NCI-H460 (cell line): ENCODE measurements at places on chromosomes 5 and 9. TPM values are rescaled to one million over a fixed set of nuclear protein-coding genes. Genes with fewer than 3 reads are reported as not detected.

GRCh38 chr5:3933966-3934365 is 338.3 kb downstream of the IRX1 start:
- no peak for DNase-seq

GRCh38 chr5:138560971-138561370 is 14.2 kb downstream of the HSPA9 start:
- no peak for DNase-seq

- DNase-seq: no peak
Measured at GRCh38 chr9:127088724-127089615, 33.5 kb downstream of the ANGPTL2 start.

GRCh38 chr9:12667892-12668291 is 25.3 kb upstream of the TYRP1 start:
- no peak for DNase-seq

Gene PRRX2
- total RNA-seq: 5.1 and 9.1 TPM in 2 replicates

Gene RNF183
- total RNA-seq: 0.32 TPM in 1 of 2 replicates, not detected in the other

Gene DMRT3
- total RNA-seq: not detected in 2 replicates

DNA sequence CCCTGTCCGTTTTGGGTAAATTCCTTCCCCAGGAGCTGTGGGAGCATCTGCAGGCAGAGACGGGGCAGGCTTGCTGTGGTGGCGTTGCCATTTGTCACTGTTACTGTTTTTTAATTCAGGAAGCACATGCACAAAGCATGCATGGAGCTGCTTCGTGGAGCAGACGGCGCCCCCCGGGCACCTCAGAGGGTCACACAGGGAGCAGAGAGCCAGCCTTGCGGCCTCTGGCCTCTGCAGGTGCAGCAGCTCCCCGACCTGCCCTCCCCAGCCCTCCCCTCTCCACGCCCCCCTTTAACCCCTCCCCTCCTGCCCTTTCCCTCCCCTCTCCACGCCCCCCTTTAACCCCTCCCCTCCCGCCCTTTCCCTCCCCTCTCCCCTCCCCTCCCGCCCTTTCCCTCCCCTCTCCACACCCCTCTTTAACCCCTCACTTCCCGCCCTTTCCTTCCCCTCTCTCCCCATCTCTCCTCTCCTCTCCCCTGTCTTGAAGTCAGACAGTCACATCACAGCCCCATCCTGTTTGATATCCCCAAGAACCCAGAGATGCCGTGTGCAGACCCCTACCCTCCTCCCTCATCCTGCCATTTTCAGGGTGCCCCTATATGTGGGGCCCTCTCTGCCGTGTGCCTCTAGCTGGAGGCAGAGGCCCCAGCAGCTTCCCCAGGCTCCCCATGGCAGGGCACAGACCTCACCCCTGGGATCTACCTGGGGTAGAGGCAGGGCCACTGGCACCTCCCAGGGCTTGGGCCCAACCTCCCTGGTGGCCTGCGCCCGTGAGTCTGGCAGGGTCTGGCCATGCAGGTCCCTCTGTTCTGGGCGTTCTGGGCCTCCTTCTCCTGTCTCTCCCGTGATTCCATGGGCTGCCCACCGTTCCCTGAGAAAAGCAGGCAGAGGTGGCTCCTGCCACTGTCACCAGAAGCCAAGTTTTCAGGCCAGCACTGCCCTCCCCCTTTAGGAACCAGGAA is 29.6 kb upstream of the UBAC1 start:
- DNase-seq: peak; percentile 65

DNA sequence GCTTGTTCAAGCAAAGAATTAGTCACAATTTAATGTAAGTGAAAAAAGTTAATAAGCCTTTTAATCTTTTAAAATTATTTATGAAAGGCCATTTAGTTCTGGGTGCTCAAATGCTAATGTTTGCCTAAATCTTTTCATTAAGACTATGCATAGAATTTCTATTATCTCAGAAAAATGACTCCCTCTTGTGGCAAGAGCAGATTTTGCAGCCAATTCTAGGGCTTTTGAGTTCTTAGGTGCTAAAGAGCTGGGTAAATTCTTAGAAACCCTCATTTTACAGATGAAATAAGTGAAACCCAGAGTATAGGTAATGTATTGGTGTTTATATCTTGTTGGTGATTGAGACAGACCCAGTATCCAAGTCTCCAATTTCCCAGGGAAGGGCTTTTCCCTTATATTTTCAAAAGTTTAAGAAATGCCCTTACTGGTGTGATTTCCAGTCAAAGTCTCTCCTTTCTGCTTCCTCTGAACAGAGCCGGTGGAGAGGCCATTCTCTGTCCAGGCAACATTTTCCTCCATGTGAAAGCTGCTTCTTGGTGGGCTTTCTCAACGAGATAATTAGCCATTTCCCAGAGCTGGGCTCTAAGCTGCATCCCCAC is 24.1 kb upstream of the PCSK5 start:
- peak; percentile 67 for DNase-seq

DNA sequence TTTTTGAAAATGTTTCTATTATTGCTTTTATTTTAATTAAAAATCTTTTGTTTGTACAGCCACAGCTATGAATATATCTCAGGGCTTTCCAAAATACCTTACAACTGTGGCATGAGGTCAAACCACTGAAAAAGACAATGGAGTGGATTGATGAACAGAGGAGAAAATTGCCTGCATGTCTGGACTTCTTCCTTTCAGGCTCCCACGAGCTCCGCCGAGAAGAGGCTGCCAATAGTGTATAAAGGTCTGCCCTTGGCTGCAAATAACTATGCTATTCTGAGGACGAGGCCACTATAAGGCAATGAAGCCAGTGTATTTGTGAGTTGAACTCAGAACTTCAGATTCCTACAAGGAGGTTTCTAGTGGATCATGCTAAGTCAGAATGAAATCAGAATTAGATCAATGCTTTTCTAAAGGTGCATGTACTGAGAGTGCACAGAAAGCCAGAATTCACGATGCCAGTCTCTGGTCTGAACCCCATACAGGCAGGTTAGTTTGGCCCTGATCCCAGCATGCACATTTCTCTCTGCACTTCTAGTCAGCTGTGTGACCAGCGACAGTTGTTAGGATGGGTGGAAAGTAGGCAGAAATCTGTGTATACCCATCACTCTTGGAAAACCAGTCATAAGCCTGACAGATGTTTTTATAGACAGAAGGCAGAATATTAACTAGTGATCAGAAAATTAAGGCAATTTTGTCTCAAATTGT is 42.7 kb upstream of the PLPP1 start:
- DNase-seq: no peak

DNA sequence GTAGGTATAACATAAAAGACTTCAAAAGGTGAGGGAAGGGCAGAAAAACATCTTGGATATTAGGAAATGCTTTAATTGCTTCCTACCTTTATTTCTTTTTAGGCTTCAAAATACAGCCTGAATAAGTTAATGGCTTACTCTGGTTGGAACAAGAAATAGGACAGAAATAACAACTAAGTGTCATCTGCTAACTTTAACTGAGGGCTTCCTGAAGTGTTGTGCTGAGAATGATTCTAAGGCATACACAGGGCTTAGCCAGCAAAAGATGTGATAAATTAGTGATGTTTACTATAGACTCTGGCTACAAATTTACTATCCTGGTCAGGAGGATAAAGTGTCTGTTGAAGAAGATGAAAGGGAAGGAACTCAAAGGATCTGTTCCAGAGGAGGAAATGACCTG is 34.2 kb downstream of the ABHD17B start:
- no peak for DNase-seq

DNA sequence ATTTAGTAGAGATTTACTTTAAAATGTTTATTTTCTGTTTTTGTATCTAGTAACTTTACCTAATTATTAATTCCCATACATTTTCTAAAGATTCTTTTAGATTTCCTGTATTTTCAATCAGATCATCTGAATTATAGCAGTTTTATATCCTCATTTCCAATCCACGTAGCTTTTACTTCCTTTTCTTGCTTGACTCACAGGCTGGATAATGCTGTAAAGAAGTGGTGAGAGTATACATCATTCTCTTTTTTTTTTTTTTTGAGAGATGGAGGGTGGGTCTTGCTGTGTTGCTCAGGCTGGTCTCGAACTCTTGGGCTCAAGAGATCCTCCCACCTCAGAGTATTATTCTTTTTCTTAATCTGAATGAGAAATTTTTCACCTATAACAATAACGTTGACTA is 11.2 kb upstream of the SETX start:
- DNase-seq: no peak

DNA sequence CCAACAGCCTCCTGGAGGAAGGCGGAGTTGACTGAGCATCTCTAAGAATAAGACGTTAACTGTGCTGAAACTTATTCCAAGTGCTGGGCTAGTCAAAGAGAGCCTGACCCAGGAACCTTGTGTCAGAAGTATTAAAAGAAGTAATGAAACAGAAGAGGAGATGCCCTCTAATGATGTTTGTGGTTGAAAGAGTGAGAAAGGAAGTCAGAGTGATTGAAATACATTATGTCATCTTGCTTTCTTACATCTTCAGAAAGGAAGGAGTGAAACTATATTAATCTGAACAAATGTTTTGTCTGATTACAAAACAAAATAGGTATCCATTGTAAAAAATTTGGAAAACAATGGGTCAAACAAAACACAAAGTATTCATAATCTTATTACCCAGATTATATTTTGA is 460.7 kb downstream of the NTRK2 start:
- no peak for DNase-seq

Gene DOCK2
- 0.79 and 0.87 TPM in 2 replicates for total RNA-seq

Gene PAEP
- total RNA-seq: 2.9 and 3.7 TPM in 2 replicates

DNA sequence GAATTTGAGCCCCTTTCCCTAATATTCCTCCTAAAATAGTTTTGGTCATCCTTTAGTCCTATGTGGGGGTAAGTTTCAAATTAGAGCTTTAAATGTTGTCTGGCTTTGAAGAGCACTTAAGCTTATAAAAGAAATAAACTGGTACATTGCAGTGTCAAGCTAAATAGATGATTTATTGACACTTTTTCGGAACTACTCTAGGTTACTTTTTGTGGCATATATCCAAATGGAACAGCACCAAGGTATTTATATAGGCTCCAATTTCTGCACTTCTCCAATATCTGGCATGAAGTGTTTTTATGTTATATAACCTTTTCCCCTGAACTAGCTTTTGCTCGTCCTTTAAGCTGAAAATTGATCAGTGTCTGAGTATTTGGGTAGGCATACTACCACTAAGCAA is 402.5 kb downstream of the NFIB start:
- no peak for DNase-seq

Gene ADGRD2
- not detected in 2 replicates for total RNA-seq

DNA sequence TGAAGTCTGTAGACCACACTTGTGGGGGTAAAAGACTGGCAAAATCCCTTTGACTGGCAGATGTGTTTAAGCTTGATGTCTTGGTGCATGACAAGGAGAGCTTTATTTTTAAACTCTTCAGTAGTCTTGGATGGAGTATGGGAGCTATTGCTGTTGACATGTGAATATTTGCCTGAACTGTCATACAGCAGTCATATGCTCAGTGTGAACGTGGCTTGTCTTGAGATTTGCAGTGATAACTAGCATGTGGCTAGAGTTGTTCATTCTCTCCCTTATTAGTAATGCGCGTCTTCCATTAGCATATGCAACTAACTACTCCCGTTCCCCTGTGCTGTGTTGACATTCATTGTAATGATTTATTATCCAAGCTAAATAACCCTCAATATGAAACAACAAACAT is 523.6 kb upstream of the WWC1 start:
- no peak for DNase-seq

- no peak for DNase-seq
Measured at GRCh38 chr5:57895766-57896165, 413.2 kb upstream of the ACTBL2 start.

Gene C9
- total RNA-seq: not detected in 2 replicates

Gene PTGS1
- 1.5 and 1.9 TPM in 2 replicates for total RNA-seq

- peak; percentile 71 for DNase-seq
Measured at GRCh38 chr9:124126648-124127646, 115.4 kb downstream of the LHX2 start.

DNA sequence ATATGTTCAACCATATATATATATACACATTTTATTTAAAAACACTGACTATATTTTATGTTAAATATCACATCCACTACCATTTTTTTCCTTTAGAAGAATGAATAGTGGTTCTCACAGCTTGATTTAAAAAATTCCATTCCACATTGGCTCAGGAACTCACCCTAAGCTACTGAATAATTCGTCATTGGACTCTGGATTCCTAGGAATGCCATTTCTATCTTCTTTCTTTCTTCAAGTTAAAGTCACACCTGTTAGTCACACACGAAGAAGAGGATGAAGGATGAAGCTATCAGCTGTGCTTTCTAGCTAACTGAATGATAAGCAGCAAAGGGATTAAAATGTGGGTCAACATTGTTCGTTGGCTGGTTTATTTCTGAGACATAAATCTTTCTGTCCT is 7.9 kb downstream of the ELOVL7 start:
- DNase-seq: no peak

- DNase-seq: no peak
Measured at GRCh38 chr5:6222899-6223298, 155.4 kb downstream of the MED10 start.

DNA sequence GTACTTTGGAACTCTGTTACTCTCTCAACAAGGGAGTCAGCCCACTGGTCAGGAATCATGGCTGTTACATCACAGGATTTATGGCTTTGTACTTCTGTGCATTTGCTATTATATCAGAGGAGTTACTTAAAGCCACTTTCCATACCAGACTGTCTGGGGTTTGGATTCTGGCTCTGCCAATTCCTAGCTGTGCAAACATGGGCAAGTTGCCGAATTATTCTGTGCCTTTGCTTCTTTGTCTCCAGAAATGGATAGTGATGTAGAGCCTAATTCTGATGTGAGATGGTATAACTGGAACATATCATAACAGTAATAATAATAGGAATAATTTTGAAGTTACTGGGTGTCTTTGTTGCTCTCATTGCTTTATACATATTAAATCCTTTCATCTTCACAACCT is 1047.3 kb upstream of the SEMA6A start:
- DNase-seq: no peak

- no peak for DNase-seq
Measured at GRCh38 chr9:37999588-38000189, 69.3 kb downstream of the SHB start.

DNA sequence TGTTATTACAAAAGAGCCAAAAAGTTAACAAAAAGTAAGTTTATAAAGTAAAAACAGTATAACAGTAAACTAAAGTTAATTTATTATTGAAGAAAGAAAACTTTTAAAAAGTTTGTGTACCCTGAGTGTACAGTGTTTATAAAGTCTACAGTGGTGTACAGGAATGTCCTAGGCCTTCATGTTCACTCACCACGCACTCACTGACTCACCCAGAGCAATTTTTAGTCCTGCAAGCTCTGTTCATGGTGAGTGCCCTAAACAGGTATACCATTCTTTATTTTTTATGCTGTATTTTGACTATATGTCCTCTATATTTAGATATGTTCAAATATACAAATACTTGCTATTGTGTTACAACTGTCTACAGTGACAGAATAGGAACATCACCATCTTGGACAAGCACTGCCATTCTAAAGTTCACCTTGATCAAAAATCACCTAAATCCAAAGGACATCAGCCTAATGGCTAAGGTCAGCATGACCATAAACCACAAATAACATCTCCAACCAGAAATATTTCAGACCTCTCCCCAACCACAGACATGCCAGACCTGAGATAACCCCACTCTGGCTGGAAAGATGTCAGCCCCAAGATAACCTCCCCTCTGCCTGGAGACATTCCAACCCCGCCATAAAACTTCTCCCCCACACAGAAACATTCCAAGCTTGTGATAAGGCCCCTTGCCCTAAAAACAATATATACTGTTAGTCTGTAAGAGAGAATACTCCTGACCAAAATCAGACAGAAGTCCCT is 56.1 kb downstream of the AGXT2 start:
- DNase-seq: no peak

Gene BAAT
- 0.10 and 0.14 TPM in 2 replicates for total RNA-seq

GRCh38 chr9:2493529-2493928 is 128.1 kb upstream of the VLDLR start:
- DNase-seq: no peak

- DNase-seq: no peak
Measured at GRCh38 chr5:111372799-111373198, 139.5 kb downstream of the STARD4 start.

GRCh38 chr9:6197330-6197729 is 18.3 kb upstream of the IL33 start:
- no peak for DNase-seq

Gene ADAMTS19
- total RNA-seq: not detected in 2 replicates
